Amygdala (tissue), 56 donors: ENCODE measurements at places on chromosomes 7 and 10.
A peak's percentile ranks its signal among the peaks of the same experiment; 100 is the strongest.

- DNase-seq = no peak
These were observed 96.3 kb downstream of the CPED1 start for GRCh38 chr7:121084748-121085336.

DNA sequence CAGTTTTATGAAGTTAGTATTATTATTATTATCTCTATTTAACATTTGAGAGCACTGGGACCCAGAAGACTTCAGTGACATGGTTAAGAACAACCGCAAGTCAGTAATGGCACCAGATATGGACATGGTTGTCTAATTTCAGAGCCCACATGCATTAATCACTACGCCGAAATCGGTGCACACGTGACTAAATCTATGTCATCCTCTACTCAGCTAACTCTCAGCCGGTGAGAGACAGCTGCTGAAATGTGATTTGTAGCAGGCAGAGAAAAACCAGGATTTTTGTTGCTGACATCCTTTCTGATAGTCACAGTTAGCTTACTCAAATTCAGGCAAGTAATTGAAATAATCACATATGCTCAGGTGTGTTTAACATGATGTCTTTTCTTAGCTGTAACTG is 127.7 kb downstream of the SPAG6 start:
- DNase-seq = no peak

DNA sequence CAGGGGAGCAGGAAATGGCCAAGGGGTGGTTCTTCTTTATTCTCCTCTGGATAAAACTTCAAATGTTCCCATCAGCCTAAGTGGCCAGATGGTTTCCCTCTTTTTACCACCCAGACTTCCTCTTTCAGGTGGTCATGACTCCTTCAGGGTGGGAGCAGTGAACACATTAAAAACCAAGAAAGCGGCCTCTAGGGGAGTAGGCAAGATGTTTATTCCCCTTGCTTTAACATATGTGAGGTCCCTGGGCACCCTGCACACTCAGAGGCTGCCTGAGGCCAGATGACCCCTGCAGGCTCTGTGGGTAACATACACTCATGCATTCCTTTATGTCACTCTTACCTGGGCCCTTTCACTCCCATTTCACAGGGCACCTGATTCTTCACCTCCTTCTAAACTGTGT is 357.4 kb downstream of the ABCA13 start:
- no peak for DNase-seq

GRCh38 chr10:3043512-3044368 is 23.6 kb upstream of the PFKP start:
- peak; percentile 57 for DNase-seq

GRCh38 chr7:46071076-46071475 is 150.0 kb upstream of the IGFBP3 start:
- no peak for DNase-seq

GRCh38 chr7:109246330-109247077 is 676.8 kb downstream of the DNAJB9 start:
- DNase-seq = no peak

GRCh38 chr10:91756286-91756685 is 41.9 kb upstream of the TNKS2 start:
- DNase-seq = no peak

DNA sequence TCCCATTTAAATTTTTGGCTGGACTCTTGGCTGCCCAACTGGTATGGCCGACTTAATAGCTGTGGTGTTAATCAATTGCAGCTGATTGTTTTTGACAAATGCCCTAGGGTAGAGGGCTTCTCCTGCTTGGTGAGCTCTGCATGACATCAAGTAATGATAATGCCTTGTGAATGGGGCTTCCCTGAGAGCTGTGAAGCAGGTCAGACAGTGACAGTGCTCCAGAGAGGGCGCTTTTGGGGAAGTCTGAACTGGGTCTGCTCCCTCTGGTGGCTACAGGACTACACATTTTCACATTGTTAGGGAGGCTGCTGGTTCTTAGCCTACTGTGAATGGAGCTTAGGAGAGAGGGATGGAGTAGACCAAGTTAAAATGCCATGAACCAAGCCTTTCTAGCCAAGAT is 98.8 kb downstream of the SDK1 start:
- no peak for DNase-seq

- DNase-seq = no peak
These were observed at the start of gene INPP5A for GRCh38 chr10:132537684-132538001. TSS of gene INPP5A (plus strand) at chr10:132537787. CDS start at chr10:132538097, 310 bp downstream.

DNA sequence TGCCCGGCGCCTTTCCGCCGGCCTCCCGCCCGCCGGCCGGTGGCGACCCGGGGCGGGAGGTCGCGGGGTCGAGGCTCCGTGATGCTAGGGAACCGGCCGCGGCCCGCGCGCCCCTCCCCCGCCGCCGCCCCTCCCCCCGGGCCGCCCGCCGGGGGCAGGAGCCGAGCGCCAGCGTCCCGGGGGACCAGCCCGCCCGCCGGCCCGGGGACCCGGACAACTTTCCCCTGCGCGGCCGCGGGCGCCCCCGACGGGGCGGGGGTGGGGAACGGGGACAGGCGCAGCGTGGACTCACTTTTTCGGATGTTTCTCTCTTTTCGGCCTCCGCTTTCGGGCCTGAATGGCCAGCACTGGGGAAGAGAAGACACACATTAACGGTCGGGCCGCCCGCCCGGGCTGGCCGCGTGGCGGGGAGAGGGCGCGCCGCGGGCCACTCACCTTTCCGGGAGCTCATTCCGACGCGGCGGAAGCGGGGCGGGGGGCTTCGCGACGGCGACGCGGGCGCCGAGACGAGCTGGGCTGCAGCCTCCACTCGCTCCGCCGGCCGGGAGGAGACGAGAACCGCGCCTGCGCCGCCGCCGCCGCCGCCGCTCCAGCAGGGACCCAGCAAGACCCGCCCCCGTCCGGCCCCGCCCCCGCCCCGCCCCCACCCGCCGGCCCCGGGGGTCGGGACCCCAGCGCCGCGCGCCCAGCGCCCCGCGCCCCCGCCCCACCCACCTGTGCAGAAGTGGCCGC is at the start of gene SRPK2:
Gene SRPK2 (minus strand): TSS at position 566 of the 732 bp plus-strand sequence.
- DNase-seq = peak; percentile 50

- no peak for DNase-seq
These were observed 214.4 kb downstream of the CREB5 start for GRCh38 chr7:28626624-28627262.

DNA sequence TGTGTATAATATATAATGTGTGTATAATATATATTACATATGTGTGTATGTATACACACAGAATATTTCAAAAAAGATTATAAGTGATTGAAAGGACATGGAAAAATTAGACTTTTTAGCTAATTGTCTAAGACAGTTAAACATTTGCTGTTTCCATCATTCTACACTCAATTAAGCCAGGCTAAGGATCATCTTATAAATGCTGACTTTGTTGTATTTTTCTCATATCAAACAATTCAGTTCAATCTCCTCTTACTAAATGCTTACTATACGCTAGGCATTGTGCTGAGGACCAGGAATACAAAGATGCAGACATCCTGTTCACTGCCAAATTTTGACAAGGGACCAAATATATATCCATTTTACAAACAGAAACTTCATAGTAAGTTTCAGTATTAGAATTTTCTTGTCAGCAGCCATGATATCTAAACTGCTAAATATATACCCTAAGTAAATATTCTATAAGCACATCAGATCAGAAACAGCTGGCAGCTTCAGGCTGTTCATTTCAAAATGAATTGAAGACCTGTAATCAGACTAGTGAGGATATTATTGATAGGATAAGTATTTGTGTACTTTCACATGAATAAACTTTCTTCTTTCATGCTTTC is 10.3 kb upstream of the LRRN3 start:
- no peak for DNase-seq

- no peak for DNase-seq
These were observed 613.1 kb upstream of the NRP1 start for GRCh38 chr10:33947544-33947943.

DNA sequence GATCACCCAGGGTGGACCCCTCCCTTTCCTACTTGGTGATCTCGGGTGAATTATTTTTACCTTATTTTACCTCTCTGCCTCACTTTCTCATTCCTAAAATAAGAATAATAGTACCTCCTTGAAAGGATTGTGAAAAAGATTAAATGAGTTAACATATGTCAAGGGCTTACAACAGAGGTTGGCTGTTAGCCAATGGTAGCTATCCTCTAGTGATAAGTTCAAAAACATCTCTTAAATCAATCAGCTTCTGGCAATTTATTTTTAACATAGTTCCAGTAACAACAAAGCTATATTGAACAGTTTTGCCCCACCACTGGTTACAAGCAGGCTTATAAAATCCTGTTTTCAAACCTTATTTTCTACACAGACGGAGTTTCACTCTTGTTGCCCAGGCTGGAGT is 45.4 kb downstream of the TMEM168 start:
- no peak for DNase-seq

DNA sequence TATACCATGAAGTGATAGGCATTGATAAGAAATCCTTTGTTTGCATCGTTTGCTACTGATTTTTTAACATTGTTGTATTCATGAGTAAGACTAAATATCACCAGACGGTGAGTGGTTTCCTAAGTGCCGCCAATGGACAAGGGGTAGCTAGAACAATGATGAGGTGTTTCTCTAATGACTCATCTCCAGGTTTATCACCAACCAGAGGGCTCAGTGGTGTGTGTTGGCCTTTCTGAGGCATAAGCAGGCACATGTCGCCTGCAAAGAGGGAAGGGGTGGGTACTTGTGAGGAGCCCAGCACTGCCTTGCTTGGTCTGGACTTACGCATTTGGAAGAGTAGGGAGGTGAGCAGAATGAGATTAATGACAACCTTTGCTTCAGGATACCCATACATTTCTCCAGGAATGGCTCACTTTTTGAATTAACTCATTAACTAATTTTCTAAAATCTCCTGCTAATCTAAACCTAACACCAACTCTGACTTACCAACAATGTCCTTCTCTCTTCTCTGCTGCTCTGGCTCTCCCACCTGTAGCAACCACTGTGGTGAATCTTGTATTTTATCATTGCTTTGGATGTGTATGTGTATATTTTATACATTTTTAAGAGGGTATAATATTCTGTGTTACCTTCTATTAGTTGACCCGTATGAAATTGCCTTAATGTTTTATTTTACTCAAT is 722.6 kb downstream of the GRID1 start:
- DNase-seq = no peak

- DNase-seq = peak; percentile 37
These were observed 29.8 kb downstream of the MTURN start for GRCh38 chr7:30164567-30164966.

- no peak for DNase-seq
These were observed 270.5 kb downstream of the SKAP2 start for GRCh38 chr7:26593896-26594295.

DNA sequence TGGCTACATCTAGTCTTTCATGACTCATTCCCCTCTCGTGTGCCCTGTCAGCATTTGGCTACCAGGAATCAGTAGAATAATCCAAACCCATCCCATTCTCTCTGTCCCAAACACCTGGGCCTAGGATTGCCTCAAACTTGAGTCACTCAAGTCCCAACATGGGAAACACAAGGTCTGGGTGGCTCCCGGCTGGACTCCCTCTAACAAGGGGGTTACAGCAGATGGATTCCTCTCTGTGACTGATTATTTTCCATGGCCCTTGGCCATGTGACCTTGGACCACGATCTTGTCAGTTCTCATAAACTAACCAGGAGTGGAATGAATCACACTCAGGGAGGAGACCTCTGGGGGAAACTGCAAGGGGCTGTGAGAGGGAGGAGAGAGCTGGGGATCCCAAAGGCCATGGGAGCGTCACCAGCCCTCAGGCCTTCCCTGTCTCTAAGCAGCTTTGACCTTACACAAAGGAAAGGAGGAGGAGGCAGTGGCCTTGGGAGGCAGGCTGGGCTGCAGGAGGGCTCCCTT is 533.1 kb downstream of the KCNMA1 start:
- DNase-seq = no peak

GRCh38 chr7:151537818-151538561 is 18.3 kb upstream of the RHEB start:
- no peak for DNase-seq

DNA sequence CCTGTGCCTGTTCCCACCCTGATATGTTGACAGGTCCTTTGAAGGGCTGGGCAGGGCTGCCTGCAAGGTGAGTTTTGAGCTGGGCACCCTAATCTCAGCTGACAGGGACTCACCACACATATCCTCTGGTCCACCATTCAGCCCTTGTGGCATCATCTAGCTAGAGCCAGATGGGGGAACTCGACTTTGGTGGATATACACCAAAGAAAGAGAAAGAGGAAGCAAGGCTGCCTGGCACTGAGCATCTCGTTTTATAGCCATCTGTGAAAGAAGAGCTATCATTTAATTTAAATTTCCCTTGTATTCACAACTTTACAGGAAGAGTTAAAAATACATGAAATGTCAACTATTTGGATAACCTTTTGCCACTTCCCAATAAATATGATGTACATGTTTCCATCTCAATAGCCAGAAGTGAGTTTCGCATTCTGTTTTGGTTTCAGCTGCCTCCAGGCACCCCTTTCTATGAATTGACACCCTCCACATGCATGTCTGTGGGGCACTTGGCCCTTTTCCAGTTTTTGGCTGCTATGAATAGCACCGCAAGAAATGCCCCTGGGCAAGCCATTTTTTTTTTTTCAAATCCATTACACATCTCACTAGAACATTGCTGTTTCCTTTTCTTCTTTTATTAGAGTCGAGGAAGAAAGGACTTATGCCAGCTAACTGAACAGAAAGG is 22.9 kb upstream of the GRB10 start:
- DNase-seq = no peak

- no peak for DNase-seq
These were observed 55.3 kb upstream of the BMPER start for GRCh38 chr7:33849971-33850559.

- no peak for DNase-seq
These were observed 4.0 kb upstream of the MYOZ1 start for GRCh38 chr10:73645251-73645650.

GRCh38 chr10:94016727-94017714 is 23.3 kb downstream of the PLCE1 start:
- DNase-seq = no peak

DNA sequence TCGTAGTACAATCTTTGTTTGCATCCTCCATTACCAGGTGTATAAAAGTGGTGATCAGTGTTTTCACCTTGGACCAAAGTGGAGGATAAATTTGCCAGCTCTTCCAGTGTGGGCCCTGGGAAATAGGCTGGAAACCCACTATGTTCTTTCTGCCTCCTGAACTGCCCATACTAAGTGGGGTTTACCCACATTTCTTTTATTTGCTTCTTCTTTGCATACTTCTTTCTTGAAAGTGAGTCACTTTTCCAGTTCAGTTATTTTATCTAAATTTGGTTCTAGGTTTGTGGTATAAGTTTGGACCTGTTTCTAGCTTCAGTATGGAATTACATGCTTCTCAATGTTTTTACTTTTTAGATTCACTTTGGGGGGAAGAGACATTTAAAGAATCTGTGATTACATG is 126.2 kb upstream of the ACBD5 start:
- DNase-seq = no peak

DNA sequence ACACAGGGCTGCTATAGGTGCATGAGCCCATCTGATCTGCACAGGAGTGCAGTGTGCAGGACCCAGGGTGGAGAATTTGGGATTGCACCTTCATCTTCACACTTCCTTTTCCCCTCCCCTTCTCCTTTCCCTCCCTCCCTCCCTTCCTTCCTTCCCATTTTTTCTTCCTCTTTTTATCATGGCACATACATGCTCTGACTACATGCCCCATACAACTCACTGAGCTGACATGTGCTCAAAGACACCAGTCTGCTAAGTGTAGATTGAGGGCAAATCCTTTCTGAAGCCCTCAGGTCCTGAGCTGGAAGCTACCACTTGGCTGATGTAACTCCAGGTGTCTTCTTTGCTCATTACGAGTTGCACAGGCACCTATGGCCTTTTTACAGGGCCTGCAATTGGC is 365.3 kb upstream of the ZNF32 start:
- DNase-seq = no peak

- no peak for DNase-seq
These were observed 246.1 kb downstream of the KLF6 start for GRCh38 chr10:3538656-3539531.
